ENCODE measurements at places on chromosomes 5 and 9.

- DNase-seq = peak; percentile 39
These were observed 572 bp downstream of the NR4A3 start for GRCh38 chr9:99822109-99822805.

DNA sequence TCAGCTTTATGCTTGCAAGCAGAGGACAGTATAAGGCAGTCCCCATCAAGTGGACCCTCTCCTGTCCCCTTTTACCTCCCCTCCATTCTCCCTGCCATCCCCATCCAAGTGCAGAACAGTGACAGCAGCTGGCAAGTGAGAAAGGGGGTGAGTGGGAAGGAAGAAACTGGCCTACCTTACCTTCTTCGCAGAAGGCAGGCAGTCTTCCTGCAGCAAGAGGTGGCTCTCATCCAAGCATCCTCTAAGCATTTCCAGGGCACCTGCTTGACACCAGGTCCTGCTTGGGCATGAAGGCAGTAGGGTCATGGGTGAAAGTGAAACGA lies 77.3 kb upstream of the SH3PXD2B start:
- no peak for DNase-seq

DNA sequence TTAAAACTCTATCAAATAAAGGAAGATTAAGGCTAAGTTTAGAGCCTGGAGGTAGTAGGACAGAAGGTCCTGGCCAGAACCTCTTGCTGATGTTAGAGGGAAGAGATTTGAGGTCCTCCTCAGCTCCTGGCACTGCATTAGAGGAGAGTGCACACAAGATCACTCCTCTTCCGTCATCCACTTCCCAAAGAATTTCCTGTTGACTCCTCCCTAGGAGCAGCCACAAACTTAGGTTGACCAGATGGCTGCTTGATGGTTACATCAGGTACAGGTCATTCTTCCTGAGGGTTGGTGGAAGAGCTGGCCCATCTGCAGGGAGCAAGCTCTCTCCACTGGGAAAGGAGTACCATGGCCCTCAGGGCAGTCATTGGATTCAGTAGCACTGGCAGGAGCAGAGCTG lies 93.9 kb upstream of the IL33 start:
- DNase-seq = no peak

DNA sequence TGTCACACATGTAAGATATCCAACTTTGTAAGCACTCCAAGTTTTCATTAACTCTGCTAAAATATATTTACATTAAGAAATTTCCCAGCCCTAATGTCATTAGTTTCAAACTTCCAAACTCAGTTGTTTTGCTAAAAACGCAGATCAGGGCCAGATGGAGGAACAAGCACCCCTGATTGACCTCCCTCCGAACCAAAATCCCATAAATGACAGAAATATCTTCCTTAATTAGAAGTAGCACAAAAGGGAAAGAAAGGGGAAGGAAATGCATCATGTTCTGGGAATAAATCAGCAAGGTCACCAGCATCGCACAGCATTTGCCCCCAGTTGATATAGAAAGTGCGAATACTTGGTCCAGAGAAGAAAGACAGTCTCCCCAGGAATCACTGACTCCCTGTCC lies 61.4 kb upstream of the RUFY1 start:
- DNase-seq = no peak

GRCh38 chr9:74742792-74743730 lies 144.7 kb downstream of the TRPM6 start:
- DNase-seq = peak; percentile 4

DNA sequence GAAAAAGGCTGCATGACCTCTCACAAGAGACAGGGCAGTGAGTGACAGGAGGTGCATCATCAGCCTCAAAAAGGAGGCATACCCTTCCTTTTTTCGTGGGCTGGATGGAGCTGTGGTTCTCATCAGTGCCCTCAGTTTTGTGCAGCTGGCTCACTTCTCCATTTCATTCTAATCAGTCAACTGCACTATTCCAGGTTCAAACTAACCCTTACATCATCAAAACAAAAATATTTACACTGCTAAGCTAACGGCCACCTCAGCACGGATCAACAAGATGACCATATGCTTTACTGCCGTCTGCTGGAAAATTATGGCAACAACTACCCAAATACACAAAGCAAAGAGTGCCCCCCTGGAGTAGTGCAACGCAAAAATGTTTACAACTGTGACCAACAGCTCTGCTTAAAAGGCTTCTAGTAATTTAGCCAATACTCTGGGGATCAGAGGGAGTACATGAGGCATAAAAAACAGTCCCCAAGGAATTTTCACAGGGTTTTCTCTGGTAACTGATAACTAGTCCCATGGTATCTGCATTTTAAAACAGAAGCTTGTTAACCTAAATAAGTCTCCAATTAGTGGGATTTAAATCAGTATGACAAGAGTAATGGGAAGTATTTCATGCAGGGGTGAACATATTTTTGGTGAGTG lies 10.8 kb downstream of the KCNV2 start:
- DNase-seq = peak; percentile 7

GRCh38 chr5:45695804-45696156 lies 400 bp downstream of the HCN1 start:
- DNase-seq = no peak

- peak; percentile 26 for DNase-seq
These were observed 1.7 kb downstream of the SMIM3 start for GRCh38 chr5:150780187-150780692.

DNA sequence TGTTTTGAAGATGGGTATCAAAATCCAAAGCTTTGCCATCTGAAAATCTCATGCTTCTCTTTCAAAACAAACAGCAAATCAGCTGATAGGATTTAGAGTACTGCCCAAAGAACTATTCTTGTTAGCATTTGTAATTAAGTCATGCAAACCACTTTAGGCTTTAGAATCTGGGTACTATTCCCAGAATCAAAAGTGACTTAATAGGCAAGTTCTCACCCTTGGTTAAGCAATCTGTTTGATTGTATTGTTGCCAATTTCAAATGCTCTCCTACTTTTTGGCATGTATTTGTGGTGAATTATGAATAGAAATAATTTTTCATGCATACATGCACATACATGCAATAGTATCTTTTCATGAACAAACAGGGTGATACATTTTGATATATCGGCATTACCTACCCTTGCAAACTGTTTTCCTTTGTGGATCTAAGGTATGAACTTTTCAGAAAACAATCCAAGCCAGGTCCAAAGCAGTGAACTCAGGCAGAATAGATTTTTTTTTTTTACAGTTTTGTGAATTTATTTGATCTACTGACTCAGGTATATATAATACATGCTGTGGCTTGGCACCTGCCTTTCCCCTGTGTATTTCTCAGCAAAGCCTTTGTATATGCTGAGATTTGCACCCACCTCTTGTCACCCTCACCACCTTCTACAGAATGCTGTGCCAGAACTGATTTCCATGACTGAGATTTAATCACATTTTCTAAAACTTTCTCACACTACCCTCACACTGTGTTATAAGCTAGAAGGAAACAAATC lies 9.0 kb downstream of the IL33 start:
- DNase-seq = no peak

DNA sequence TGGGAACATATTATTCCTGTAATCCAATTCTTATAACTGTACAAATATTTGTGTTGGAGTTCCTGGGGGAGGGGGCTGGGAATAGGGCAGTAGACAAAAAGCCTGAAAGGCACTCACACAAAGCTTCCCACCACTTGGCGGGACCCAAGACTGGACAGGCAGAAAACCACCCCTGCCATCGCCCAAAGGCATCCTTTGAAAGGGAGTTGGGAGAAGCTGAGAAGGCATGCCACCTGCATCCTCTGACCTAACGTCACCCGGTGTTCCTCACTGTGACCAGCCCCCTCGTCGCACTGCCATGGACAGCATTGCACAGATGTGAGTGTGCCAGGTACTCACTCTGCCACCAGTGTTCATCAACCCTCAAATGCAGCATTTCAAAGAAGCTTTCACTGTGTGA lies 80.6 kb upstream of the SMIM23 start:
- DNase-seq = no peak

- no peak for DNase-seq
These were observed 37.0 kb upstream of the TAF1L start for GRCh38 chr9:32672469-32672868.

DNA sequence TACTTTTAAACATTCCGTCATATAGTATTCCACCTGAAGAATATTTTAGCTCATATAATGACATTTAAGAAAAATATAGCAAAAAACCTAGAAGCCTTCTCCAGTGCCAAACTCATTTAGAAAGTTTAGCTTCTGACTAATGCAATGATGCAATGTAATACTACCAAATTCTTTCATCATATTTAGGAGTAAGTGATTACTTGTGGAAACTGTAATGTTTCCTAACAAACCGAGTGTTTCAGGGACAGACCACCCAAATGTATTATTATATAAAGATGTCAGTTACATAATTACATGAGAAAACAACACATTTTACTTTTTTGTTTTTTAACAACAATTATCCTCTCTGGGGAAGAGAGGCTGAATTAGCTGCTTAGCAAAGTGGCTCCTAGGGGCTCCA lies 316.2 kb downstream of the ARL15 start:
- no peak for DNase-seq

- DNase-seq = no peak
These were observed 40.2 kb upstream of the FCN1 start for GRCh38 chr9:134957945-134958227.

GRCh38 chr9:74577956-74578355 lies 80.8 kb downstream of the RORB start:
- no peak for DNase-seq

GRCh38 chr9:120724757-120725400 lies 10.6 kb upstream of the MEGF9 start:
- DNase-seq = no peak

- DNase-seq = no peak
These were observed 150.4 kb downstream of the DCP2 start for GRCh38 chr5:113127021-113127420.

GRCh38 chr9:94449486-94449885 lies 105.4 kb upstream of the PCAT7 start:
- DNase-seq = no peak

DNA sequence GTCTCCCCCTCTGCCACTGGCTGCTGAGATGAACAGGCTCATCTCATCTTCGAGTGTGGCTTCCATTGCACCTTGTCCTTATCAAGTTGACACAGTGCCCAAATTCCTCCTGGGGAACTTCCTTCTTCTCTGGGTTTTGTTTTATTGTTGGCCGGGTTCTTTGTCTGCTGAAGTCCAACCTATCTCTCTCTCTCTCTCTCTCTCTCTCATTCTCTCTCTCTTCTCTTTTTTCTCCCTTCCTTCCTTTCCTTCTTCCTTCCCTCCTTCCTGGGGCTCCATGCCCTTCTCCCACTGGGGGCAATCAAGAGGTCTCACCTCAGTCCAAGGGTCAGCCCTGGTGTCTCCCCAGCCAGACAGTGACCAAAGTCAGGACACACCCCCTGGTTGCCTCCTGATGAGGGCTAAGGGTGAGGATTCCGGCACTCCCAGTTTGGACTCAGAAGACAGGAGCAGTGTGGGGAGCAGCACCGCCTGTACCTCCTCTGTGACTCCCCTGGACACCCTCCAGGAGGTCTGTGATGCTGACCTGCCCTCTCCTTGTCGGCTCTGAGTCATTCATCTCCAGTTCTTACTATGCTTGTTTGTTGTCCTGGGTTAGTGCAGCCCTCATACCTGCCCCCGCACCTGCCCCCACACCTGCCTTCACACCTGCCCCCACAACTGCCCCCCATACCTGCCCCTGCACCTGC lies 30.7 kb downstream of the KCNT1 start:
- no peak for DNase-seq

DNA sequence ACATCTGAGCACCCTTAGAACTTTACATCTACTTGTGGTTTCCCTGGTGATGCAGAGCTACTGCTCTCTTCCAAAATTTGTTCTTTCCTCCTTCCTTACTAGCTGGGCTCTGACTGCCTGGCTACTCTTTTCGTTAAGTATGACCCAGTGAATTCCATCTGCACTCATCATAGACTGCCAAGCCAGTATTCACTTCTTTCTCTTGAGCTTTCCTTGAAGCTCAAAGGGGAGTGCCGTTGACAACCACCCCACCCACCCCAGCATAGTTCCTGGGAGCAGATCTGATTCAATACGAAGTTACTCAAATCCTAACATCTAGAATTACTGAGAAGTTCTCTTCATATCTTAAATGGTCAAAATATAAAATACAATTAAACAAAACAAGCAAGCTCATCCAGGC lies 190.5 kb downstream of the ADAMTS12 start:
- DNase-seq = no peak

GRCh38 chr9:130137081-130137640 lies 35.0 kb upstream of the NCS1 start:
- no peak for DNase-seq

DNA sequence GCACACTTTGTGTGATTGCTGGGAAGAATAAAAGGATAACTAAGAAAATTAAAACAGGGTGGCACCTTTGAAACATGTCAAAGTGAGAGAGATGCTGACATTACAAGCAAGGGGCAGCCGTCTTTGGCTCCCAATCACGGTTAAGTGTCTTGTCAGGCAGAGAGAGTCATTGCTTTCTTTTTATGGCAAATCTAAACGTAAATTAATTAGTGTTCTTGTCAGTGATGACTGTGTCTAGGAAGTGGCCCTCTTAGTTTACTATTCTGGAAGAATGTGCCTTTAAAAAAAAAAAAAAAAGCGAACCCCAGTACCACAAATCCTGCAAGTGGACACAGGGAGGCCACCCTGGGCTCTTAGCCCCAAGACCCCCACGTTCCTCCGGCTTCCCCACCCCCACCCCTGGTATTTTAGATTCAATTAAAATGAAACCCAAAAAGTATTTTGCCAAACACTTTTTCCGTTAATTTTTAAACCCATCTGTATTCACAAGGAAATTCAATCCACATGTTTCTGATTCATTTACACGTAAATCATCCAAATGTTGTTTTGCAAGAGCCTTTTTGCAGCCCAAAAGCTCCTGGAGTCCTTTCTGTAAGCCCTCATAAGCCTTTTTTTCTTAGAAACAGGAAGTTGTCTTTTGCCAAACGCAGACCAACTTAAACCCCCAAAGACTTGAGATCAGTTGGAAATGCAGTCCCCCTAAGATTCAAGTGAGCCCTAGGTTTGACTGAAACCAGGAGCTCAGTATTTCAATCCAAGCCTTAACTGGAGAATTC lies 399.3 kb downstream of the EBF1 start:
- DNase-seq = no peak

- no peak for DNase-seq
These were observed 615.0 kb downstream of the ZNF608 start for GRCh38 chr5:124131466-124131865.

DNA sequence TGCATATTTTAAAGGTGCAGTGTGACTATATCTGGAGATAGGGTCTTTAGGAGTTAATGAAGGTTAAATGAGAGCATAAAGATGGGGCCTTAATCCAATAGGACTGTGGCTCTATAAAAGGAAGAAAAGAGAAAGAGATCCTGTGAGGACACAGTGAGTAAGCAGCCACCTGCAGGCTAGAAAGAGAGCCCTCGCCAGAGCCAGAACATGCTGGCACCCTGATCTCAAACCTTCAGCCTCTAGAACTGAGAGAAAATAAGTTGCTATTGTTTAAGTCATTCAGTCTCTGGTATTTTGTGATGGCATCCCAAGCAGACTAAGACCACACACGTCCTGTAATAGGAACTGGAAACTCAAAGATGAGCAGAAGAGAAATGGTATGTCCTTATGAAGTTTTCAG lies 41.0 kb downstream of the RNF180 start:
- no peak for DNase-seq

Measured in germinal center (tissue), 1 donor.